ENCODE measurements at places on chromosomes 7 and 10.

GRCh38 chr10:91592266-91592975 is 40.5 kb downstream of the PPP1R3C start:
- DNase-seq: no peak

- DNase-seq: no peak
These were observed 11.3 kb downstream of the ACADSB start for GRCh38 chr10:123019941-123020703.

DNA sequence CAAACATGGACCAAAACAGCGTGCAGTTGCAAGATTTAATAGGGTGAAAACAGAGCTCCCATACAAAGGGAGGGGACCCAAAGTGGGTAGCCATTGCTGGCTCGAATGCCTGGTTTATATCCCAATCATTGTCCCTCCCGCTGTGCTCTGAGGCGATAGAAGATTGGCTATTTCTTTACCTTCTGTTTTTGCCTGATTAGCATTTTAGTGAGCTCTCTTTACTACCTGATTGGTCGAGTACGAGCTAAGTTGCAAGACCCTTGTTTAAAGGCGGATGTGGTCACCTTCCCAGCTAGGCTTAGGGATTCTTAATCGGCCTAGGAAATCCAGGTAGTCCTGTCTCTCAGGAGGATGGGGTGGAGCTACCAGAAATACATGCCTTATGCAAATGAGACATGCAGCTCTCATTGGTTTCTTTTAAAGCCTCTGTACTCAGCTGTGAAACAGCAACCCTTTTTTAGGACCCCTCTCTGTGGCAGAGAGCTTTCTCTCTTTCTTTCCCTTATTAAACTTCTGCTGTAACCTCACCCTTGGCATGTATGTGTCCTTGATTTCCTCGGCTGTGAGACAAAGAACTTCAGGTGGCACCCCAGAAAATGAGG is 202.4 kb downstream of the CCSER2 start:
- DNase-seq: no peak

- no peak for DNase-seq
These were observed 46.4 kb upstream of the RSBN1L start for GRCh38 chr7:77649716-77650349.

DNA sequence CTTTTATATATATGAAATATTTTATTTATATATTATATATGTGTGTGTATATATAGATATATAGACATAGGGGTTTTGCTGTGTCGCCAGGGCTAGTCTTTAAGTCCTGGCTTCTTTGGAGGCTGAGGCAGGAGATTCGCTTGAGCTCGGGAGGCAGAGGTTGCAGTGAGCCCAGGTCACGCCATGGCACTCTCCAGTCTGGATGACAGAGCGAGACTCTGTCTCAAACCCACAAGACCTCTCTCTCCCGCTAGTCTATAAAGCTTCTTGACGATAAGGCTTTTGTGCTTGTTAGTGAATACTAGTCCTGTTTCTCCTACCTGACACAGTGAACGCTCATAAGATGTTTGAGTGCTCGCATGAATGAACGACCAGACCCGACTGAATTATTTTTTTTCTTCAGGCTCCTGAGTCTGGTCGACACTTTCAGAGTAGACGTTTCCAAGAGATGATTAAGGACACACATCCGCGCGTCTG is 577 bp upstream of the DDX21 start:
- no peak for DNase-seq

- DNase-seq: no peak
These were observed 2.9 kb downstream of the DEPP1 start for GRCh38 chr10:44975431-44976331.

GRCh38 chr10:7168414-7168813 is 242.4 kb downstream of the SFMBT2 start:
- no peak for DNase-seq

DNA sequence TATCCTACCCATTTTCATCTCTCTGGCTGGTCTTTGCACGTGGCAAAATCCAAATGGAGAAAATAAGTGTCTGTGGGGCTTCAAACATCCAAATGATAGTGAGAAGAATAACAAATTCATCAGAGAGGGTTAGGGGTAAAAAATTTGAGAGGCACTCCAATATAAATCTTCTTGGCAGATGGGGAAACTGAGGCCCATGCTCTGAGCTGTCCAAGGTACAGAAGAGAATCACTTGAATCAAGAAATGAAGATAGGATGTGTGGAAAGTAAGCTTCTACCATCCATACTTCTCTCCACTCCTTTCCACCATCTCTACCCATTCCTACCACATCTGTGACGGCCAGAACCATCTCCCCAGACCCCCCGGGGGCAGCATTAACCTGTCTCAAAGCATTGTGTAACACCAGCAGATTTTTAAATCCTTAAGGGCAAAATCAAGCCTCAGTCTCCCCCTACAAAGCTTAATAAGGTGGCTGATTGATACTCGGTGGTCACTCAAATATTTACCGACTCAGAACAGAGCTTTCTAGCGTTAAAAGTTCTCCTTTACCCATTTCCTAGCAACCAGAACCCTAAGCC is 818 bp downstream of the GOT1 start:
- no peak for DNase-seq

DNA sequence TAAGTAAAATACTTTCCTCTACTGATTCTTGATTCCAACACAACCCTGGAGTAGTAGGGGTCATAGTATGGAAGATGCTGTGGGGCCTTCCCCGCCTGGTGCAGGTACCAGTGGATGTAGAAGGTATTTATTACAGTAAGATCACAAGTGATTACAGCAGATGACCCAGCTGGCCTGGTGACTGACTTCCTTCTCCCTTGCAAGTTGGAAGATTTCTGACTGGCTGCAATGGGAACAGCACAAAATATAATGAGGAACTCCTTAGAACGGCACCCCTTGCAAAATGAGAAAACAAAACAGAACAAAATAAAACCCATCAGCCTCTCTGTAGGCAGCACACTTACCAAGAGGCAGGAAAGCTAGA is 61.7 kb upstream of the TARP start:
- no peak for DNase-seq

GRCh38 chr7:50300336-50300735 is 4.2 kb upstream of the IKZF1 start:
- no peak for DNase-seq

GRCh38 chr10:102413053-102413705 is 5.4 kb downstream of the PSD start:
- no peak for DNase-seq

DNA sequence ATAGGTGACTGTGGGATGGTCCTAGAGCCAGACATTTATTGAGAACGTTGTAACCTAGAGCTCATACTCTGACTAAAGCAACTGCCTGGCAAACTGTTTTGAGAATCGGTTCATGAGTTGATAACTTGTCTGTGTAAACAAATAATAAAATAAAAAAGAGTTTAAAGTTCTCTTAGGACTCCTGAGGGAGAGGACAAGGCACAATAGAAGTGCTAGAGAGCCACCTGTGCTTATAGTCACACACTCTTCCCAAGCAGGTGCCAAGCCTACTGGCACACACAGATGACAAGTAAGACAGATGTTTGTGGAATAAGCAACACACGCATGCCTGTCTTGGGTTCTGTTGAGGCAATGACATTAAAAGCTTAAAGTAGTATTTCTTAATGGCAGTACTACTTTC is 7.9 kb downstream of the EDRF1 start:
- no peak for DNase-seq

DNA sequence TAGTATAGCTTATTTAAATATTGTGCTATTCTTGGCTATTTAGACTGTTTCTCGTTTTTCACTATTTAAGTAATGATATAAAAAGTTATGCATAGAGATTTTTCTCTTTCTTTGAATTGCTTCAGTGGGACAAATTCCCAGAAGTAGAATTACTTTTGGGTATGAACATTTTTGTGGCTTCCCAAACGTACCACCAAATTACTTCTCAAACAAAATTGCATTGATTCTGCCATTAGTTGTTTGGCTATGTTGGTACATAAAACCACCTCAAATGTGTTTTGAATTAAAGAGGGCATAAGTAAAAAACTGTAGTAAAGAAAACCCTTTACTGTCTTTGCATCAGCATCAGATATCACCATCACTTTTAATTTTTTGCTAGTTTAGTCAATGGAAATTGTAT is 31.0 kb downstream of the AKR1B1 start:
- no peak for DNase-seq

DNA sequence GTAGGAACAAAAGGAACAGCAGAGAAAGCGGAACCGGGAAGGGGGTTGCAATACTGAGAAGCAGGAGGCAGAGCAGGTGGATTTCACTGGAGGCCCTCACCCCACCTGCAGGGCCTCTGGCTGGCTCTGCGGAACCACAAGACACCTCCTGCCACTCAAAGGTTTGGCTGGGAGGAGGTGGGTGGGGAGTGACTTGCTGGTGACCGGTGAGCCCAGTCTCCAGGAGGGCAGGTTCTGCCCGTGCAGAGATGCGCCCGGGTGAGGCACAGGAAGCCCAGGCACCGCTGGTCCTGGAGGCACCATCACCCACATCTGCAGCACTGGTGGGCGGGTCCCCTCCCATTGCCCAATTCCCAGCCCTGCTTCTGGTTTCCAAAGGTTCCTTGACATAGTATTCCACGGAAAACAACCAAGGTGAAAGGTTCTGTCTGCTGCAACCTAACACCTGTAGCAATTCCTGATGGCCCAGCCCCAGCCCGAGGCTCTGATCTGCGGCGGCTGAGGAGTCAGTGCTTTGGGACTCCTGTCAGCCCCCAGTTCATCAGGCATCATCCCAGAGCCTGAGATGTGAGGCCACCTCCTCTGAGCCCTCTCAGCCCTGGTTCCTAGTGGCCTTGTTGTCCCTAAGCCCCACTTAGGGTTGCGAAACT is 64.4 kb downstream of the CALML3 start:
- DNase-seq: no peak

- no peak for DNase-seq
These were observed 129.3 kb downstream of the PKD1L1 start for GRCh38 chr7:47818796-47819606.

GRCh38 chr7:15753887-15754579 is 67.5 kb upstream of the MEOX2 start:
- DNase-seq: no peak

- no peak for DNase-seq
These were observed 28.3 kb downstream of the PARP12 start for GRCh38 chr7:140034421-140034820.

- no peak for DNase-seq
These were observed 155.7 kb downstream of the MGMT start for GRCh38 chr10:129622736-129623135.

DNA sequence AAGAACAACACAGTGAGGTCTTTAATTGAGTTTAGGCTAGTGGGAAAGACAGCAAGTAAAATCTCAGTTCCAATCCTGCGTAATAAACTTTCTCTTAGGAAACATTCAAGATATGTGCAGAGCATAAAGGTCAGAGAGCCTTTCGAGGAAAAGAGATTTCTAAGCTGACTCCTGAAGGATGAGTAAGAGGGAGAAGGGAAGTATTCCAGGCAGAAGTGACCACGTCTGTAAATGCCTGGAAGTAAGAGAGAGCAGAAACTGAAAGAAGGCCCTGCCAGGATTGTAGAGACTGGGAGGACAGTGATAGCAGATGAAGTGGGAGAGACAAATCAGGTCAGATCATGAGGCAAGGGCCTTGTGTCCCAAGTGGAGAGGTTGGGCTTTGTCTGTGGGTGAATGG is 41.8 kb downstream of the PNLIPRP3 start:
- DNase-seq: no peak

GRCh38 chr10:7972367-7972766 is 82.1 kb upstream of the GATA3 start:
- no peak for DNase-seq

GRCh38 chr7:158828133-158829020 is 932 bp downstream of the ESYT2 start:
- no peak for DNase-seq

- DNase-seq: no peak
These were observed 62.6 kb upstream of the SFMBT2 start for GRCh38 chr10:7473474-7473873.

GRCh38 chr7:47518827-47519226 is 63.1 kb downstream of the TNS3 start:
- no peak for DNase-seq

DNA sequence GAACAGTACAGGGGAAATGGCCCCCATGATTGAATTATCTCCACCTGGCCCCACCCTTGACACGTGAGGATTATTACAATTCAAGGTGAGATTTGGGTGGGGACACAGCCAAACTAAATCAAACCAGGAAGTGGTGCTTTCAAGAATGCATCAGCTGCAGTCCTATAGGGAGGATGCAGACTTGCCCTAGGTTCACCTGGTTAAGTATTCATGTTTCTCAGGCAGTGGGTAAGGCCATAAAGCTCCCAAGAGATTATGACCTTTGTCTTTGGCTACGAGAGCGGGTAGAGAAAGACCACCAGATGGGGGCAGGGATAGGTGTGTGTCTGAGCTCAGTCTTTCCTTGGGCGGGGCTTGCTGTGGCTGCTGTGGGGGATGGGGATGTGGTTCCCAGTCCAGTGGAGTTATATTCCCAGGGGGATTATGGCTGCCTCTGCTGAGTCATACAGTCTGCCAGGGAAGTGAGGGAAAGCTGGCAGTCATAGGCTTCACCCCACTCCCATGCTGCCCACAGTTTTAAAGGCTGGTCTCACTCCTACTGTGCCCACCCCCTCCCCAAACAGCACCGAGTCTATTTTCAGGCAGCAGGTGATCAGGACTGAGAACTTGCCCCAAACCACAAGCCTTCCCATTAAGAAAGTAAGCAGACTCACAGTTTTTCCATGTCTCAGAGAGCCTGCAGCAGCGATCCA is 8.4 kb upstream of the R3HCC1L start:
- DNase-seq: no peak

DNA sequence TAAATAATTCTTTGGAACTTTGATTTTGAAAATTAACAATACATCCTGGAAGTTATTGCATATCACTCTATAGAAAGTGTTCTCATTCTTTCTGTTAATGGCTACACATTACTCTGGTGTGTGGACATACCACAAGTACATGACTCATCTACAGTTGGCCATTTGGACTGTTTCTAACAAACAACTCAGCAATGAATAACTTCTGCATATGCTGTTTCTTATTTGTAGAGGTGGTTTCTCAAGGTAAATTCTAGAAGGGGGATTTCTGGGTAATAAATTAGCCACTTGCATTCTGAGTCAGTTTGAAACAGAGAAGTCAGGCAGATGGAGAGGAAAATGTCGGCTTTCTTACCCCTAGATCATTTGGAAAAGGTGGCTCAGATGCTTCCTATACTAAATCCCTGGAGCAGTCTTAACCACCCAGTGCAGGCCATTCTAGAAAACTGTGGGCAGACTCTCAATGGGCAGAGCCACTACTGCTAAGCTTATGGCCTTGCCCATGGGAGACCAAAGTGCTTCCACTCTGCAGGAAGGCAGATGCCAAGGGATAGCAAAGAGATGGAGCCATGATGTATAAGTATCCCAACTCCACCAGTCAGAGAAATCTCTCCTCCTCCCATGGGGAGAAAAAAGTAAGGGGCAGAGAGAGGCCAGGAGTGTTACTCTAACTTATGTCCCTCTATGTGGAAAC is 194.0 kb upstream of the PLPP4 start:
- no peak for DNase-seq

- no peak for DNase-seq
These were observed 50.0 kb downstream of the VCL start for GRCh38 chr10:74047871-74048270.

GRCh38 chr10:113666682-113667252 is 2.9 kb upstream of the NRAP start:
- no peak for DNase-seq

- DNase-seq: no peak
These were observed 156.1 kb downstream of the KIF20B start for GRCh38 chr10:89857431-89858042.

All from stimulated activated CD8-positive, alpha-beta memory T cell treated with anti-CD3 and anti-CD28 coated beads, Interleukin-4, amount 100 ng/mL, for 1 hour (primary cell).